ENCODE measurements at places on chromosomes 13 and 19. TPM values are rescaled to one million over a fixed set of nuclear protein-coding genes. Genes with fewer than 3 reads are reported as not detected.

Gene ANKRD24
- 2.0 TPM for total RNA-seq

Gene C19orf73
- 1.3 TPM for total RNA-seq

Gene R3HDM4
- total RNA-seq: 49.0 TPM

Gene GPR42
- total RNA-seq: not detected

Gene ABCC4
- total RNA-seq: 0.79 TPM

Gene IGFL3
- total RNA-seq: not detected

Gene CAPN12
- total RNA-seq: 4.3 TPM

Gene THSD1
- total RNA-seq: 1.2 TPM

Gene NCAN
- total RNA-seq: not detected

Gene FCHO1
- total RNA-seq: 1.6 TPM

Gene KCNJ14
- 0.33 TPM for total RNA-seq

Gene LYPD3
- total RNA-seq: 35.5 TPM

Gene LILRA1
- total RNA-seq: under 0.01 TPM

Gene KLK2
- total RNA-seq: not detected

Gene ERICH6B
- total RNA-seq: not detected

Gene NXNL1
- not detected for total RNA-seq

Gene KISS1R
- not detected for total RNA-seq

Gene PRR12
- 5.9 TPM for total RNA-seq

Gene C19orf38
- total RNA-seq: 0.65 TPM

Gene AMER2
- total RNA-seq: 0.43 TPM

Gene KLK4
- total RNA-seq: not detected

Gene ITPKC
- total RNA-seq: 40.1 TPM

Gene DAND5
- total RNA-seq: 0.11 TPM

Gene ALOX5AP
- total RNA-seq: 0.76 TPM

Gene PCSK4
- total RNA-seq: 2.5 TPM

Gene TNFSF9
- total RNA-seq: not detected

Gene ZNF486
- 5.6 TPM for total RNA-seq

Data from placental epithelial cell (primary cell).